ENCODE measurements at places on chromosomes 6 and 20. TPM values are rescaled to one million over a fixed set of nuclear protein-coding genes. Genes with fewer than 3 reads are reported as not detected.

The HSPA1A gene
- 698 TPM for total RNA-seq

DNA sequence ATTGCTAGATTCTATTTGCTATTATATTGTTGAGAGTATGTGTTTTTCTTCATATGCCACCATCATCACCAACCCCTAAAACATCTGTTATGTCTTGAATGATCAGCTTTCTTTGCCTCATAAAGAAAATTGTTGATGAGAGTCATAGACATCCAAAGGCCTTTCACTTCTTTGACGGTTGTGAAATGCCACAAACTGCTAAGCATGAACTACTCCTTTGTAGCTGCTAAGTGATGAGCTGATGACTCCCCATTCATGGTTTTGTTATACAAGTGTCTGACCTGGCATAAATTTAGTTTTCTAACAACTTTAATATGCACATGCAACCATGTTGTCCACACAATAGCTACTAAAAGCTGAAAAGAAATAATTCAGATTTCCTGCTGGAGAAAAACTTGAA lies 684 bp upstream of the MED23 start:
- DNase-seq = no peak

- no peak for DNase-seq
Observed at GRCh38 chr20:44223721-44224120, 13.2 kb upstream of the OSER1 start.

DNA sequence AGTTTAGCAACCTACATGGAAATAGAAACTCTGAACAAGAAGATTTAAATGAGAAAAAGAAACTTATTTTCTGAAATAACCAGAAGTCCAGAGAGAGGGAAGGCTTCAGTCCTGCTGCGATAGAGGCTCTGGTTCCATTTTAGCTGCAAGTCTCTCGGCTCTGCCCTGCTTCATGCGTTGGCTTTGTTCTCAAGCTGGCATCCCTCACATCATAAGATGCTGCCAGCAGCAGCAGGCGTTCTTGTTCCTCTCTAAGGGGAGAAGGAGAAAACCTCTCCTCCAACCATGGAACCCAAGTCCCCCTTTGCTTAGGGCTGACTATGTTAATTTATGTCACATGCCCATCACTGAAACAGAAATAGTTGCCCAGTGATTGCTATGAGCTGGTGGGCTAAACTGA lies 46.4 kb upstream of the PMEPA1 start:
- no peak for DNase-seq

The CASS4 gene
- 2.8 TPM for total RNA-seq

GRCh38 chr20:44967207-44967807 lies 995 bp downstream of the STK4 start:
- no peak for DNase-seq

DNA sequence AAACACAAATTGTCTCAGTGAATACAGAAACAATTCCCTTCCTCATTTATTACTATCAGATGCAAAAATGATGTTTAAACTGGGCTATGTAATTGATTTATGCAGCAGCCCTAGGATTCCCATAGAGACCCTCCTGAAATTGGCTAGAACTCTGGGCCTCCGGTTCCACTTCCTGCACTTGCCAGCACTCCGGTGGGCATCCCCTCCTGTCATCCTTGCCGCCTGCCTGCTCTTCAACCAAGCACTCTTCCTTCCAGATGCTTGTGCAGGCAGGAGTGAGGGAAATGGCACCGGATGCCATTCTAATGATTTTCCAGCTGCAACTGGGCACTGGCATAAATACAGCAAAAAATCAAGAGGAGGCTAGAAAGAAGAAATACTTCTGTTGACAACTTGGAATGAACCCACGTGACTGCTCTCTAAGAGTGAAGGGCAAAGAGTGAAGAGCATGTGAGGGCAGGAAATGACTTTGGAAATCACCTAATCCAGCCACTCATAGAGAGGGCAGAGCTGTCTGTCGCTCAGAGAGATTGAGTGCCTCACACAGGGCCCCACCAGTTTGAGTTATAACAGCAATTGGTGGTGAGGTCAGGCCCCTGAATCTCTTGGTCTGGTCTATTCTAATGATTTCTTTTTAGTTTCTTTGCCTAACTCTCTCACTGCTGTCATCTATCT lies 3.7 kb upstream of the NEDD9 start:
- no peak for DNase-seq

DNA sequence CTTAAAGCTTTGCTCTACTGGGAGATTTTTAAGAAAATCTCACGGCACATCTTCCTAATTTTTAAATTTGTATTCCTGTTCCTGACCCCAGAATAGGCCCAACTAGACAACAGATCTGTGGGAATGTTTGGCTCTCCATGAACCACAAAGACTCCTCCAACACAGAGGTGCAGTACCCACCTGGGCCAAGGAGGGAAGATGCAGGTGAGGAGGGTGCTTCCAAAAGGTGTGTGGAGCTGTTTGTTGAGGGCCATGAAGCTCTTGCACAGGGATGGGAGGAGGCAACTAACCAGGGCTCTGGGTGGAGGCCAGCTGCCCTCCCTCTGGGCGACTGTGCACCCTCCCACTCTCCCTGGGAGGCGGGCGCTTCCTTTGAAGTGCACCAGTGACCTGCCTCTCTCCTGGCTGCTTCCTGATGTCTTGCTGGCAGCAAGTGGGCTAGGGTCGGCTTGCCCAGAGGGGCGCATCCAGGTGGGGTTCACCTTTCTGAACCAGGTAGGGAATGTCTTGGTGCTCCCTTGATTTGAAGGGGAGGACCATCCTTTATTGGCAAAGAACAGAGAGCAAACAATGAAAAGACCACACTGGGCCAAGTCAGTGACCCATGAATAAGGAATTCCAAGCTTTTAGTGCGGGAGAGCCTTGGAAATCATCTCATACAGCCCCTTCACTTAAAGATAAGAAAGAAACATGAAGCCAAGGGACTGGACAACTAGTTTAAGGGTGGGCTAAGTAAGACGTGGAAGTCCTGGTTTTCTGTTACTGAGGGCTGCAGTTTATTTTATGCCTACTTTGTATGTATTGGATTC lies 76.0 kb downstream of the ANKRD6 start:
- DNase-seq = no peak

The CRISP3 gene
- total RNA-seq = 100 TPM

- no peak for DNase-seq
Observed at GRCh38 chr6:31272436-31272835, 544 bp upstream of the HLA-C start.

The SLC17A1 gene
- total RNA-seq = not detected

- no peak for DNase-seq
Observed at GRCh38 chr6:13422681-13423221, 64.6 kb downstream of the GFOD1 start.

The LRP11 gene
- 38.5 TPM for total RNA-seq

The ID4 gene
- 15.8 TPM for total RNA-seq

GRCh38 chr6:165967810-165968407 lies 199.7 kb downstream of the TBXT start:
- DNase-seq = no peak

- DNase-seq = no peak
Observed at GRCh38 chr6:139850512-139850911, 476.1 kb upstream of the CITED2 start.

DNA sequence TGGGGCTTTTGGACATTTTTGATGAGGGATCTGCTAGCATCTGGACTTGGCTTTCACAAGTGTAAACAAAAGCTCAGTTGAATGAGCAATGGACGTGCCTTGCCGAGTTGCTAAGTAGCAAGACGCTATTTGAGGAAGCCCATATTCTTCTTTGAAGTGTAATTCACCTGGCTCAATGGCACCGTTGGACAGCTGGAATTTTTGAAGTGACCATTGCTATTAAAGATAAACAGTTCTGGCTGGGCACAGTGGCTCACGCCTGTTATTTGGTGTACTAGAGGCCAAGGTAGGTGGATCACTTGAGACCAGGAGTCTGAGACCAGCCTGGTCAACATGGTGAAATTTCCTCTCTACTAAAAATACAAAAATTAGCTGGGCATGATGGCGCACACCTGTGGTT lies 88.8 kb upstream of the SOX4 start:
- DNase-seq = no peak

- no peak for DNase-seq
Observed at GRCh38 chr6:149500096-149500495, 15.3 kb upstream of the ZC3H12D start.

GRCh38 chr20:5153152-5153467 lies 26.3 kb downstream of the CDS2 start:
- no peak for DNase-seq

- no peak for DNase-seq
Observed at GRCh38 chr6:64482631-64483030, 847.0 kb downstream of the PHF3 start.

GRCh38 chr6:2960935-2961334 lies 10.4 kb downstream of the SERPINB6 start:
- DNase-seq = no peak

GRCh38 chr6:131949909-131950766 lies 1.0 kb downstream of the CCN2 start:
- peak; percentile 93 for DNase-seq

DNA sequence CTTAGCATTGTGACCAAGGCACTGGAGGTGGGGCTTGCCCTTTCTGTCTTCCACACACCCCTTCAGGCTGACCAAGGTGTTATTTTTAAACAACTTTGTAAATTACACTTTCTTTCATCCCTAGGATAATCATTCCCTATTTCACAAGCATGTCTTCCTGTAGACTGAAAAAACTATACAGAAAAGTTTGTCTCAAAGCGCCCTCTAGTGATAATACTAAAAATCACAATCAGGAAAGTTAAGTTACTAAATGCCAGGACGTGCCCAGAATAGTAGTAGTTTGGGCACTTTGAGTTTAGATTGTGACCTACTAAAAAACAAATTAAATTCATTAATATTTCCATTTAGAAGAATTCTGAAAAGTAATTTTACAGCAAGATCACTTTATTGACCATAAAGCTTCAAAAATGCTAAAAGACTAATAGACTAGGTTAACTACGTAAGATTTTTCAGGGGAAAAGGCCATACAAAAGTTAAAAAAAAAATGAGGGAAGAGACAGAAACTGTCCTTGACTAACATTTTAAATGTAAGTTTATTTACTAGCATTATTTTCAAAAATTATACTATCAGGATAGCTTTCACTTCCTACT lies 123.3 kb upstream of the DUSP22 start:
- peak; percentile 71 for DNase-seq

DNA sequence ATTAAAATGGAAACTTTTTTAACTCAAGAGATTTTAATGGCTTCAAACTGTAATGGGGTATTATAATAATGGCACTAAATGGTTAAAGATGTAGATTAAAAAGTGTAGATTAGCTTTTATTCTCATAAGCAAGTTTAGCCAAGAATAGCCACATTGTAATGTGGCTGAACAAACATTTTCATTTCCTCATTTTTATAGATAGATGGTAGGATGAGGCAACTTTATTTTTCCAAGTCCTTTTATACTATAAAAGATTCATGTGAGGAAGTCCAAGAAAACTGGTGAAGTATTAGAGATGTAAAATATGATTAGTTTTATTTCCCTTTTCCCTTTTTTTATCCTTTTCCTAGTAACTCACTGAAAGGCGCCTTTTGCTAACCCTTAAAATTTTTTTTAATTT lies 88.8 kb downstream of the ATRN start:
- DNase-seq = no peak

DNA sequence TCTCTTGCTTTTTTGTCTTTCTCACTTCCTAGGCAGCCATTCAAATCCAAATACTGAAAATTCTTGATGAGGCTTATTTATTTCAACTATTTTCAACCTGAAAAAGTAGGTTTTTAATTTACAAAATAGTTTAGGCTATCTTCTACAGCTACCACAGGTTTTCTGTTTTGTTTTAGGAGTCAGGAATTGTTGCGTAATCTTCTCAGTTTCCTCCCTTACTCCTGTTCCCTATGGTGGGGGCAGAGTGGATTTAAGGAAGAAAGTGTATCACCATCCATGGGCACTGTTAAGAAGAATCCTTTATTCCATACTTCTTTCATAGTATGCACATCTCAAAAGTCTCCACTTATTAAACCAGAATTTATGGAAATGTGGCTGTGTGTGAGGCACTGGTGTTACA lies 182.4 kb downstream of the KHDC1L start:
- DNase-seq = no peak

GRCh38 chr6:79467716-79468115 lies 69.5 kb downstream of the LCA5 start:
- DNase-seq = no peak

The DEFB124 gene
- not detected for total RNA-seq

DNA sequence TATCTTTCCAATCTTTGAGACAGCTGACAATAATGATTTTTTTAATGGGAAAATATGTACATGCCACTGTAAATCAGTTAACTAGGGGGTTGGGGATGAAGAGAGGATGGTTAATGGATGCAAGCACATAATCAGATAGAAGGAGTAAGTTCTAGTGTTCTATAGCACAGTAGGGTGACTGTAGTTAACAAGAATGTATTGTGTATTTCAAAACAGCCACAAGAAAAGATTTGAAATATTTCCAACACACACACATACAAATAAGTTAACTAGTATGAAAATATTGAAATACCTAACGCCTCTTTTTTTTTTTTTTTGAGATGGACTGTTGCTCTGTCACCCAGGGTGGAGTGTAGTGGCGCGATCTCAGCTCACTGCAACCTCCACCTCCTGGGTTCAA lies 153.4 kb upstream of the SALL4 start:
- DNase-seq = no peak

The DPPA5 gene
- not detected for total RNA-seq

The NKAIN2 gene
- total RNA-seq = 1.7 TPM

The SAMHD1 gene
- total RNA-seq = 57.0 TPM

The LY6G6C gene
- total RNA-seq = 1.1 TPM

Measured in tongue (tissue), 3 donors.